Stimulated activated CD4-positive, alpha-beta T cell treated with anti-CD3 and anti-CD28 coated beads, TNF-alpha, amount 100 ng/mL, for 4 hours (primary cell): ENCODE measurements at places on chromosomes 4 and X.

DNA sequence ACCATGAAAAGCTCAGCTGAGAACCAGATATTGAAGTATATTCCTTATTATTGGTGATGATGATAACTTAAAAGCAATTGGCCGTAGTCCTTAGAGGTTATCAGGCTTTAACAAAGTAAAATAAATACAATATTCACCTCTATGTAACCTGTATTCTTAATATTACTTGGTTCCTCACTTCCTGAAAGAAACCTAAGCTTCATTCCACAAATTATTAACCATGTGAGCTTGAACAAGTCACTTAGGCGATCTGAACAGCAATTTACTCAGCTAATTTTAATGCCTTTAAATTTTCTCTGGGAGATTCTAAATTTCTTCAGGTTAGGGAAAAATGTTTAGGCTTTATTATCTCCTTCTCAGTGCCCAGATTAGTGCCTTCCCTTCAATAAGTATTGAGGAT is 69.2 kb downstream of the CLDN22 start:
- no peak for DNase-seq

GRCh38 chrX:127124871-127125270 is 305.3 kb downstream of the PRR32 start:
- DNase-seq = no peak

DNA sequence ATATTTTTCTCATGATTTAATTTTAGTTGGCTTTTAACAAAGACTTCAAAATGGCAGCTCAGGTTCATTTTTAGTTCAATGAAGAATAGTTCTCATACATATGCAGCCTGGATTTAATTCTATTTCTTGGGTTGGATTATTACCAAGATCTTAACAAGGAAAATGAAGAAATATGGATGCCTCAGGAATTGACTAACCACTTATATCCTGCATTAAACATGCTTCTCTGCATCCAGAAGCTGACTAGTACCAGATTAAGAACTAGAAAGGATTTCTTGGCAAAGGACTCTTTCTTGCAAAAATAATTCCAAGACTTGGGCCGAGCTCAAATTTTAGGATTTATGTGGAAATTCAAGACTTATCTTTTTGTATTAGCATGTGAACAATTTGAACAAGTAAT is 5.6 kb upstream of the KLHL2 start:
- DNase-seq = no peak

GRCh38 chr4:168177546-168178149 is 85.3 kb downstream of the ANXA10 start:
- no peak for DNase-seq

DNA sequence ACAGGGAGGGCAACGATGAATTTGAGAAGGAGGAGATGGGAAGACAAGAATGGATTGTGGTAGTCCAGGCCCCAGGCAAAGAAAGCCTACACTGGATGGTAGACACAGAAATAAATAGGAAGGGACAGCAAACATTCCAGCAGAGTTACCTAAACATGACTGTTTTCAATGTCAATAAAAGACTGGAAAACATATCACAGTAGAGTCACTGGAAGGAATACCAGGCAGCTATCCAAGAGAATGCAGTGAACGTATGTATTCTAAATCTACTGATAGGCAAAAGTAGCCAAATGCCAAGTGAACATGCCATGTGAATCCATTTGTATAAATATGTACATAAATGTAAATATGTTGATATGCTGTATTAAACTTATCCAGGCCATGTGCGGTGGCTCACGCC is 183.0 kb downstream of the PALLD start:
- DNase-seq = no peak

DNA sequence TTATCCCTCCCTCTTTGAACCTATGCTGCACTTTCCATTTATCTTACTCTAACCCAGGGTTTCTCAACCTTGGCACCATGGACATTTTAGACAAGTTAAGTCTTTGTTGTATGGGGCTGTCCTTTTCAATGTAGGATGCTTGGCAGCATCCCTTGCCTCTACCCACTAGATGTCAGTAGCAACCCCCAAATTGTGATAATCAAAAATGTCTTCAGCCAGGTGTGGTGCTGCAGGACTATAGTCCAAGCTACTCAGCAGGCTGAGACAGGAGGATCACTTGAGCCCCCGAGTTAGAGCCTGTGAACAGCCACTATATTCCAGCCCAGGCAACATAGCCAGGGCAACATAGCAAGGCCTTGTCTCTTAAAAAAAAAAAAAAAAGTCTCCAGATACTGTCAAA is 7.0 kb downstream of the LRCH2 start:
- DNase-seq = no peak

DNA sequence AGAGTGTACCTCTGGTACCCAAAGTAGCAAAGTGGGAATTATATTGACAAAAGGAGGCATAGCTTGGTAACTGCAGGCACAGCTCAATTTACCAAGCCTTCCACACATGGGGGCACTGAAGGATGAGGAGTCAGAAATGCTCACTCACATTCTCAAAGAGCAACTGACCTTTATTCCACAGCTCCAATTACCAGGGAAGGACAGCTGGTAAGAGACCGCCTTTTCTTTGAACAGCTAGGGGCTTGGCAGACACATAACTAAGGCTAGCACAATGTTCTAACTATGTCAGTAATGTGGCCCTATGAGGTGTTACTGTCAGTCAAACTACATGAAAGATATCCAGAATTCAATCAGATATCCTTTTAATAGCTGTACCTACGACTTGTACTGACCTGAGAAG is 20.5 kb upstream of the STS start:
- no peak for DNase-seq

DNA sequence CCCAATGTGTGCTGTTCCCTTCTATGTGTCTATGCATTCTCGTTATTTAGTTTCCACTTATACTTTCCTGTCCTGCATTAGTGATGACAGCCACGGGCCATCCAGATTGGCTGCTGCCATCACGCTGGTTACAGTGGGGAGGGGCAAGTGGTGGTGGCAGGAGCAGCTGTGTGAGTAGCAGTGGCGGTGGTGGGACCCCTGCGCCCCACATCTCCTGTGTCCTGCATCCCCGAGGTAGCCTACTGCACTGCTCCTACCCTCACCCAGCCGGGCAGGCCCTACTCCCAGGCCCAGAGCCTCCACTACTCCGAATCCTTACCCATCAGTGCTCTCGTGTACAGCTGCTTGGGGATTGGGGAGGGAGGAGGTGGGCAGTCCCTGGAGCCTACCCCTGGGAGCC is 798.7 kb upstream of the AGA start:
- no peak for DNase-seq

DNA sequence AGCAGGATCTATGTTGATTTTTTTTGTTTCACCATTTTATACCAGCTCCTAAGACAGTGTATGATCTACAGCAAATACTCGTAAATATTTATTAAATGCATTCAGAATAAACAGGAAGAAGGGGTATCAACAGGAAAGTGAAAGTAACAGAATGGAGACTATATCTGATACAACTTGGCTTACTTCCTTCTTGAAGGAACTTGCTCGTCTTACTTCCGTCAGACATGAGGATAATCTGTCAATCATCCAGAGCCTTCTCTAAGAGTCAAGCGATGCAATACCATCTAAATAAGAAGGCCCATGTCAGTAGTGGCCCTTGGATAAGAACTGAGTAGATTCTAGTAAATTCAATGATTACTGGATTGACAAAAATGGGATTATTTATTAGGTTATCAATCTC is 84.2 kb downstream of the CAMK2D start:
- no peak for DNase-seq

DNA sequence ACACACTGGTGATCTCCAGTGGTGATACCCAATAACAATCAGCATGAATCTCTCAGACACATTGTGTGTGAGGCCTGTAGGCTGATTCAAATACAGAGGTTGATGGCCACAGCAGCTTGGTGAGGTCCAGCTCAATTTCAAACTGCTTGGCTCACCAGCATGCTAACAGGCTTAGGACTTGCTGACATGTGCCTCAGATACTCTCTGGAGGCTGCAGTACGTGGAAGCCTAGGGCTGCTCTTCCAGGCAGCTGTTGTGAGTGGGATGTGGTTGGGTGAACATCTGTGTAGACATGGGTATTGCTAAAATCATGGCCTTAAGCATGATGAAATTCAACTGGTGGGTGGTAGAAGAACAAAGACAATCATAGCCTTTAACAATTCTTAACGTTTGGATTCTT is 4.3 kb downstream of the CXCL9 start:
- no peak for DNase-seq

DNA sequence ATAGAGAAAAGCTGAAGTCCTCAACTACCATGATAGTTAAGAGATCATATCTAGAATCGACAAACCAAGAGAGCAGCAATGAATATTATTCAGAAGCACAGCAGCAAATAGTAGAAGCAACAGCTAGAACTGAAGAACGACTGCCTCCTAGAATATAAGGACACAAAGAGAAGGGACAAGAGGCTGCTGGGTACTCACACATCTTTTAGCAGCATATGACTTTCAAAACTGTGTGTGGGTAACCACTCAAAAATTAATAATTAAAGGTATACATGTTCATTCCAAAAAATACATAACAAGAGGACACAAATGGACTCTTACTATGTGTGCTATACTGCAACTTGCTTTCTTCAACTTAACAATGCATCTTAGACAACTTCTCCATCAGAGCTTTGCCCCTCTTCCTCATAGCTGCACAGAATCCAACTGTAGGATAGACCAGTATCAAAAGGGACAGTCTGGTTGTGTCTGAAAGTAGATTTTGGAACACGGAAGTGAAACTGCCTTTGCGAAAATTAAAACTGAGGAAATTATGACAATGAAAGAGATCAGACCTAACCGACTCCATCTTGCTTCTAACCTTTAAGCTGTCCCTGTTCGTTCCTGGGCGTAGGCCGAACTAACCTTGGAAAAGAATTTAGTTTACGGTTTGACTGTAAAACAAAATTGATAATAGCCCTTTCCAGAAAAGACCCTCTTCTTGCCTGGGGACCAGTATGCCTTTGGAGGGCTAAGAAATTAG is 125.7 kb downstream of the SH3KBP1 start:
- DNase-seq = no peak

GRCh38 chr4:52743444-52744019 is 7.7 kb downstream of the ERVMER34-1 start:
- no peak for DNase-seq

DNA sequence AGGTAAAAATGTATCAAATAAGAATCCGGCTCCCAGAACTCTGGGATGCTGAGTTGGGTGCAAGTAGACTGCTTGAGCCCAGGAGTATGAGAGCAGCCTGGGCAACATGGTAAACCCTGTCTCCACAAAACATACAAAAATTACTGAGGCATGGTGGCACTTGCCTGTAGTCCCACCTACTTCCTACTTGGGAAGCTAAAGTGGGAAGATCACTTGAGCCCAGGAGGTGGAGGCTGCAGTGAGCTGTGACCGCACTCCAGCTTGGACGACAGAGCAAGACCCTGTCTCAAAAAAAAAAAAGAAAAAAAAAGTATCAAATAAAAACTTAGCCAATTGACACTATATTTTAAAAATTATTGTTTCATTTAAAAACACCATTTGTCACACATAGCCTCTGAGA is 84.4 kb downstream of the FBXW7 start:
- no peak for DNase-seq

DNA sequence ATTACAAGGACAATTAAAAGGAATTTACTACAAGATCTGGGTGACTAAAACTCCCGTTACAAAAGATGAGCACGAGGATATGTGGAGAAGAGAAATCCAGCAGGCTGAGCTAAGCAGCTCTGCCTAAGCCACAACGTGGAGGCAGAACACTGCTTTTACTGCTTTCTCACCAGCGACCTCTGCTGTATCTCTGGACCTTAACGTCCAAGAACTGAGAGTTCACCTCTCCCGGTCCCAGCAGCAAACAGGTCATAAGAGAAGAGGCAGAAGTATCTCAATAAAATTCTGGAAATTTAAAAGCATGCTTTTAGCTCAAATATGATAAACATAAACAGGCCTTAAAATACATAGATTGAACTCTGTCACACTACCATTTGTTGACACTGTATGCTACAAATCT is 81.0 kb downstream of the ADGRA3 start:
- no peak for DNase-seq

- no peak for DNase-seq
Measured at GRCh38 chr4:140053185-140053584, 100.8 kb downstream of the MAML3 start.

DNA sequence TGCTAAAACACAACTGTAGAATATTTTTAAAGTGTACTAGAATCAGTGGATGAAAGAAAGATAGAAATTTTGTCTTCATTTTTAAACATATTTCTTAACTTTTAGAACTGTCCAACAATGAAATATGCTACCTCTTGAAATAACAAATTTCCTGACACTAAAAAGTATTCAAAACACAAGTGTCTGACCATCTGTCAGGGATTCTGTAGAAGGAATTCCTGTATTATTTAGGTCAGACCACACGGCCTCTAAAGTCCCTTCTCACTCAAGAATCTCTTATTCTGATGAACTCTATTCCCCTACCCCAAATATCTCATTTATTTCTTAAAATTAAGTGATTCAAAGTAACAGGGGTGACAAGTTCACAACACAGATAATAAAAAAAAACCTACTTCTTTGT is 99.1 kb downstream of the MAML3 start:
- DNase-seq = no peak

GRCh38 chr4:140222171-140222570 is 68.2 kb upstream of the MAML3 start:
- no peak for DNase-seq

DNA sequence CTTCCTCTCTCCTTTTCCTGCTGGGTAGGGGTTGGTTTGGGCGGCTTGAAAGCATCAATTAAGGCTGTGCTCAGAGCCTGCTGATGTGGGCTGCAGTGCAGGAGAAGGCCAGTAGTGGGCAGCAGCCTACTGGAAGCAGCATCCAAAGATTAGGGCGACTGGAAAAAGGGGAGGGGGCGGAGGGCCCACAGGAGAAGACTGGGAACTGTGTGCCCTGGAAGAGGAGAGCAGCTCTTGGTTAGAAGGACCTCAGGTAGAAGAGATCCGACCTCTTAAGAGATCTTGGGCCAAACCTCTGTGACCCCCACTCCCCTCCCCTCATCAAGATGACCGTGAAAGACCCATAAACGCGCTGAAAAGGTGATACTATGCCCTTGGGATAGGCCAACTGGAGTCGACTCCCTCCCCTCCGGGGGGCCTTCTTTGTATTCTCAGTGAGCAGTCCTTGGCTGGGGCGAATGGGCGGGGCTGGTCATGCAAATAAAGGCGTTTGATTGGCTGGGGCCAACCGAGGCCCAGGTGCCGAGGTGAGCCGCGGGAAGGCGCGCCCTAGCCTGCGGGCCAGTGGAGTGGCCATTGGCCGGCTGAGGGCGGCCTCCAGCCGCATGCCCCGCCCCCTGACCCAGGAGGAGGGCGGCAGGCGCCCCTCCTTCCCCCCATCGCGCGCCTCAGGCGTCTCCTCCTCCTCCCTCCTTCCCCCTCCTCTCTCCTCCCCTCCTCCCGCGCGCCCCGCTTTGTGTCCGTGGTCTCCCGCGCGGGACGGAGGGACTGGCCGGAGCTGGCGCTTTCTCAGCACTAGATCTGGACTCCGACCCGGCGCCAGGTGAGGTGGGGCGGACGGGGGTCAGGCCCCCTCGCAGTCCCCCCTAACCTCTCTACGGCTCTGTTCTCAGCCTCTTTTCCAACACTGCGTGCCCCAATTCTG is 10.1 kb downstream of the DLG3 start:
- peak; percentile 35 for DNase-seq

DNA sequence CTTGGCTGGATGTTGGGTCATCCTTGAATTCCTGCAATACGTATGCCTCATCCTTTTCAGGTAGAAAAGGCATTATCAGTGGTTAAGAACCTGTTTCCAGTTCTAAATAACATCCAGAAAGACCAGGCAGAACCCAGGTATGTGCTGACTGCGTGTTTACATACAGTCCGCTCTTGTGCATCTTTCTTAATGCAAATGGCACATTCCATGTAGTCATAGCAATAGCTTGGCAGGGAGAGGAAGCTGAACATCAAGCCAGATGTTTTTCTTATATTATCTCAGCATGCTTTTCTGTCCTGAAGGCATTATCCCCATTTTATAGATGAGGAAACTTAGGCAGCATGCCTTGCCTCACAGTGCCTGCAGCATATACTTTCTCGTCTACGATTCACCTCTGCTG is 2.1 kb downstream of the DCLK2 start:
- no peak for DNase-seq
